ENCODE measurements at places on chromosomes 1 and 21.

- DNase-seq, result no peak
Observed at GRCh38 chr1:169733924-169734323, at the start of gene SELE. SELE (minus strand) TSS chr1:169734079; CDS start chr1:169733612, 467 bp downstream.

- no peak for DNase-seq
Observed at GRCh38 chr1:161954050-161954449, 69.6 kb downstream of the OLFML2B start.

DNA sequence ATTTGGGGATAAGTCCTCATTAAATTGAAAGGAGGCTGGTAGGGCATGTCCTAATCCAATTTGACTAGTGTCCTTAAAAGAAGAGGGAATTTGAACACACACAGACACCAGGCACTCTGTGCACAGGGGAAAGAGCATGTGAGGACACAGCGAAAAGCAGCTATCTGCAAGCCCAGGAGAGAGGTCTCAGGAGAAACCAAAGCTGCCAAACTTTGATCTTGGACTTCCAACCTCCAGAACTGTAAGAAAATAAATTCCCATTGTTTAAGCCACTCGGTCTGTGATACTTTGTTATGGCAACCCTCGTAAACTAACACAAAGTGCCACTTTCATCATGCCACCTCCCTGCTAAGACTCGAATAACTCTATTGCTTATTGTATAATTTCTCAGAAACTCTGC is 13.8 kb downstream of the PLA2G4A start:
- DNase-seq, result no peak

DNA sequence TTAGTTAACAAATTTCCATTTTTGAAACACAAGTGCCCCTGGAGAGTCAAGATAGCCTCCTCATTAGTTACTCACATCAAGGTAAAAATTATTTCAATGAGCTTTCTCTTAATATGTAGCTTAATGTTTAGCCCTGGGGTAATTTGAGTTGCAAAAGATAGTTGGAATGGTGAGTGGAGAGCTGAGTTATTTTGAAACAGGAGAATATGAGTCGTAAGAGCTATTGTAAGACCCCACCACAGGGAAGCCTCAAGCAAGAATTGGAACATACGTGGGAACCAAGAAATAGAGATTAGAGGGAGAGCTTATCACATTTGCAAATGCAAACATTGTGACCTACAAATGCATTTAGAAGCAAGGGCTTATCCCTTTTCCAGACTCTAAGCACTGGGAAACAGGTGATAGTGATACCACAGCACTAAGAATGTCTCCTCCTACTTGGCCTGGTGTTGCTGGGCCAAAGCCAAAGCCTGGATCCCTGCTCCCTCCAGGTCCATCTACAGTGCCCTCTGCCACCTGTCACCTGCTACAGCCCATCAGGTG is 635.1 kb downstream of the PTPRC start:
- DNase-seq, result no peak

- no peak for DNase-seq
Observed at GRCh38 chr1:151692226-151692625, 24.4 kb downstream of the CELF3 start.

DNA sequence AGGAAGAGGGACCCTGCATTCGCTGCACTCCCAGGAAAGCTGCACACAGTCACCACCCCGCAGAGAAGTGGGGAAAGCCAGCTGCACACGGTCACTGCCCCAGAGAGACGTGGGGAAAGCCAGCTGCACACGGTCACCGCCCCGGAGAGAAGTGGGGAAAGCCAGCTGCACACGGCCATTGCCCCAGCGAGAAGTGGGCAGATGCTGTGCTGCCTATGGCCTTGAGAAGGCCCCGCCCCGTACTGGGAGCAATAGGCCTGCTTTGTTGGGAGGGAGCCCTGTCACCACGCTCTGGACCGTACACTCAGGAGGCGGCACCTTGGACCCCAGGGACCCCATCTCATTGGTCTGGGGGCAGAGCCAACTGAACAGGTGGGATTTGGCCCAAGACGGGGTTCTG is 4.3 kb upstream of the GPR153 start:
- DNase-seq, result no peak

DNA sequence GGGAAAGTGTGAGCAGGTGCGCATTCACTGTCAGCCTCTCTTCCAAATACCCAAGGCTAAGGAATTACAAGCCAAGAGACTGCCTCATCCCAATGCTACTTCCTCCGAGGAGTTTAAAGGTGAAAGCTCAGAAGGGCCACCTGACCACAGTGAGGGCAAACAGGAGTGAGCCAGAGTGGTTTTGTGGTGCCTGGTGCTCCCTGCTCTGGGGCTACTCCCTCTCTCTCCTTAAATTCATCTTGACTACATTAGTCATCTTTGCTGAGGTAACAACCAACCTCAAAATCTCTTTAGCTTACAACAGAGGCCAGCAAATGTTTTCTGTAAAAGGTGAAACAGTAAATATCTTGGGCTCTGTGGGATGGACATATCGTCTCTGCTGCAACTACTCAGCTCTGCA is 14.2 kb upstream of the ZBTB8A start:
- DNase-seq, result no peak

- no peak for DNase-seq
Observed at GRCh38 chr1:93588206-93588605, 93.4 kb downstream of the BCAR3 start.

DNA sequence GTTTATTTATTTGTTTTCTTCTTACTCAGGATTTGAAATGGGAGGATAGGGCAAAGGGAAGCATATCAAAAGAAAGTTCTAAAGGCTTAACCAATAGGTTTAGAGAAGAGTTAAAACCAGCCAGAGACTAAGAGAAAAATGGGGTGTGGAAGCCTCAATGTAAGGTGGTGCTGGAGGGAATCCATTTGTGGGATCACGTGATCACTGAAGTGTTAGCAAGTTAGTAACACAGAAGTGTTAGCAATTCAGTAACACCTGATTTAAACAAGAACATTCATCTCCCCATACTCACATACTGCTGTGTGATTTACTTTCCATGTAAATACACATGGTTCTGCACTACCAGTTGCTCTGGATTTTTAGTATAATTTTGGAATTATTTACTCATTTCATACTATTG is 451.2 kb downstream of the DISC1 start:
- no peak for DNase-seq

DNA sequence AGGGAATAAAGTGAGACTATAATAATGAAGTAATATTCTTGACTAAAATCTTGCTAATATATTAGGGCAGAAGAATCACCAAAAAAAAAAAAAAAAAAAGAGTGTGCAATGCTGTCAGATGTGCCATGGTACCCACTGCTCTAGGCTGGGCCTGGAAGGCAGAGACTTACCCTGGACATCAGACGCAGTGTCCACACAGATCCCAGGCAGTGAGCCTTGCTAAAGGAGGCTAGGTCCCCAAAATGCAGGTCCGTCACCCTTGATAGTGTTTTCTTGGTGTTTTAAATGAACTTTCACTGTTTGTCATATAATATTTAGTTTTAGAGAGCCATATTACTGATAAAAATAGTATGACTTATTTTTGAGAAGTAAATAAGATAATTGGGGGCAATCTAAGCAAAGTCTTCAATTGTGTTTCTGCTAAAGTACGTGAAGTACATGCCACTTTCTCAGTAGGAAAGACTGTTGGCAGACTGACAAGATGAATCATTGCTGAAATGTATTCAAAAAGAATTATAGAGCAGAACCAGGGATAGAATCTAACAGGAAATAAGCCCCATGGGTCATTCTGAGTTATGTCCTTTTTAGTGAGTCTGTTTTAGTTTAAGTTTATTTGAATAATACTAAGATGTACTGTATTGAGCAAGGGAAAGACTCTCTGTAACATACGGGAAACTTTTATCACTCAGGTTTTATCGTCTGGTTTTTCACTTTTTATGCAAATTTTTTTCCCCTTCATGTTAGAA is 74.6 kb upstream of the PDC start:
- DNase-seq, result no peak

GRCh38 chr1:13759072-13759471 is 59.1 kb downstream of the PRDM2 start:
- DNase-seq, result no peak

DNA sequence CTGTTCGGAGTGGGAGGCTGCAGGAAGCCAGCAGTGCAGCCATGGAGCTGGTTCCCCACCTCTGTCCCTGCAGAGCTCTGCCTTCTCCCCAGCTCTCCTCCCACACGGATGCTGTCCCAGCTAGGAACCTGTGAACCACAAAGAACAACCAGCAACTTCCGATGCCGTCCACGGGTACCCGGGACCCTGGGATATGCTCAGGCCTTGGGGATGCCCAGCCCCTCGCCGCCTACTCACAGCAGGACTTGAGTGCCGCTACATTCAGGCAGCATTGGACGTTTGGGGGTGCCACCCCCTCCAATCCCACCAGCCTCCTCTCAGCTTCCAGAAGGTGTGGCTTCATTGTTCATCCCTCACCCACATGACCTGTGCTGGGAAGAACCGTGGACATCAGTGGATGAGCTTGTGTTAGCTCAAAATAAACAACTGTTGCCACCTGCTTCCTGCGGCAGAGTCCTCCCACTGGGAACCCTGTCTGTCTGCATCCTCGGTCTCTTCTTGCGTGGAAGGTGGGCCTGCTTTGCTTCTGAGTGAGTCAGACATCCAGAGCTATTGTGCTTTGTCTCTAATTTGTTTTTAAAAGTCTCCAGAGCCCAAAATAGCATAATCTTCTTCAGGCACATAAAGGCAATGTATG is 20.1 kb upstream of the AJAP1 start:
- no peak for DNase-seq

DNA sequence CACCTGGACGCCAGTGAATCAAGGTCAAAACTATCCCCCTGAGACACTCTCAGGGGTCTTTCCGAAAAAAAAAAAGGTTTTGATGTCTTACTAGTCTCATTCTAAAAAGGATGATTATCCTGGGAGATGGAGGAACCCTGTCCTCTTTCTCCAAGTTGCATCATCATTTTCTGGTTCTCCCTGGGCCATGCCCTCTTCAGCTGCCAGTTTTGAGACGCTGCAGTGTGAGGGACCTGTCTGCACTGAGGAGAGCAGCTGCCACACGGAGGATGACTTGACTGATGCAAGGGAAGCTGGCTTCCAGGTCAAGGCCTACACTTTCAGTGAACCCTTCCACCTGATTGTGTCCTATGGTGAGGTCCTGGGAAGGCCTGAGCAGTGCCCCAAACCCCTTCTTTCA is 3.5 kb downstream of the FCRLA start:
- no peak for DNase-seq

- no peak for DNase-seq
Observed at GRCh38 chr1:25140073-25140797, 92.1 kb downstream of the SYF2 start.

GRCh38 chr1:15833069-15833679 is 14.3 kb upstream of the SPEN start:
- DNase-seq, result peak; percentile 22

- DNase-seq, result no peak
Observed at GRCh38 chr1:74463333-74463988, 49.0 kb downstream of the LRRC53 start.

DNA sequence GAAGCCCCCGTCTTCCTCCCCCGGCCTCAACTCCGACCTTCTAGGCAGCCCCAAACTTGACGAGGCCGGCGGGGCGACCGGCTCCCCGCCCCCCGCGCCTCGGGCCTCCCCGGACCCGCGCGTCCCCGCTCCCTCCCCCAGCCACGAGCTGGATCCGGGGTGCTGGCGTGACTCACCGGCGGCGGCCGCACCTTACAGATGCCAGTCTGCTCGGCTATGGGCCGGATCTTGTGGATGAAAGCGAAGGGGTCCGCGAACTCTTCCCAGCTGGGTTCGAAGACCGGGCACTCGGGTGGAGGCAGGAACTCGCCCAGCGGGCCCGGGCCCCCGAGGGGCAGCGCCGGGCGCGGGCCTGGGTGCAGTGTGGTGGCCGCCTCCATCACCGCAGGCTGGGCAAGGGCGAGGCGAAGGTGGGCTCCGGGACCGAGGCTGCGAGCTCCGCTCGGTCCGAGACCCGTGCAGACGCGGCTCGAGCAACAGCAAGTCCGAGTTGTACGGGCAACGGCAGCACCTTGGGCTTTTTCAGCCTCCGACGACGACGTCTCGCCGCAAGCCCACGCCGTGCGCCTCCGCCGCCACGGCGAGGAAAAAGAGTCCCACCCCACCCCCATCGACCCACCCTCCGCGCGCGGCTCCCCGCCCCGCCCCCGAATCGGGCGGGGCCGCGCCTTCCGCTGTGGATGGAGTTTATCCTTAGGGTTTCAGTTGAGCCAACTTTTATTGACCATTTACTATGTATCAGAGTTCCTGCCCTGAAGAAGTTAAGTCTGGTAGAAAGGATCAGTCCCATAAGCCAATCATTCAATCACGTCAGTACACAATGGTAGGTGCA is at the start of gene KDM5B:
KDM5B (minus strand) TSS at position 496 of the 832 bp plus-strand sequence; CDS start at position 380, 116 bp downstream.
- DNase-seq, result peak; percentile 57

- no peak for DNase-seq
Observed at GRCh38 chr1:151892190-151892589, 17.1 kb downstream of the THEM4 start.

GRCh38 chr1:91803123-91803522 is 82.8 kb downstream of the TGFBR3 start:
- no peak for DNase-seq

DNA sequence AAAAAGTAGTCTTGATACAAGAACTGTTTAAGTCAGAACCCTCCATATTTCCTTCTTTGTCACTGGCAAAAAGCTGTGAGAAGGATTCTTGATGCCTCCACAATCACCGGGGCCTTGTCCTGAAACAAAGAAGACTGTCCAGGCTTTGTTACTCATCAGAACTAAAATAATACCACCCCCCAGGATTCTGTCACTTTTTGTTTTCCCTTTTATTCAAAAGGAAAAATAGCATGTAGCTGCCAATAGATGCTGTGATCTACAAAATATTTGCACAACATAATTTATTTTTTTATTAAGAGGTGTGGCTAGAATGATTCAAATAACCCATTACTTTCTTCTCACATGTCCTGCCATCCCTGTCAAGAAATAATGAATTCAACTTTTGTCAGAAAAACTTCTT is 173.7 kb downstream of the LYPLAL1 start:
- DNase-seq, result no peak

- DNase-seq, result no peak
Observed at GRCh38 chr1:2854611-2855010, 53.1 kb upstream of the TTC34 start.

- no peak for DNase-seq
Observed at GRCh38 chr1:226730836-226731235, 8.2 kb downstream of the ITPKB start.

DNA sequence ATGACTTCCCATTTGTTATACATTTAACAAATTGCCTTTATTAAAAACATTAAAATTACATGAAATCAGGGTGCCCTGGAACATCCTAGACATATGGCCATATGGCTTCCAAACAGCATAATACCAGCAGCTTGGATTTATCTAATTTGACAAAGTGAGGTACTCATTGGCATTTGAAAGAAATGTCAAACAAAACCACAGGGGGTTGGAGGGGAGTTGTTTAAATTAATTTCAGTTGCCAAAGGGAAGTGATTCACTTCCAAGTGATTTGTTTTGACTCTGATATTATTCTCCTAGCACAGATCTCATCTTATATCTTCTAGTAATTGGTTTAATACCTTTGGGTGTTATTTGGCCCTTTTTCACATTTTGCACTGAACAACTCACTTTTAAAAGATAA is 24.5 kb upstream of the POU2F1 start:
- no peak for DNase-seq

GRCh38 chr21:31879911-31880310 is 7.1 kb downstream of the HUNK start:
- DNase-seq, result no peak
